Hematopoietic multipotent progenitor cell treated with erythropoietin and hydrocortisone succinate and interleukin-3 and kit ligand, for 8 days (in vitro differentiated cells): ENCODE measurements at places on chromosomes 16 and 17.

- DNase-seq: no peak
Observed at GRCh38 chr17:64527914-64528313, 21.1 kb downstream of the CEP95 start.

DNA sequence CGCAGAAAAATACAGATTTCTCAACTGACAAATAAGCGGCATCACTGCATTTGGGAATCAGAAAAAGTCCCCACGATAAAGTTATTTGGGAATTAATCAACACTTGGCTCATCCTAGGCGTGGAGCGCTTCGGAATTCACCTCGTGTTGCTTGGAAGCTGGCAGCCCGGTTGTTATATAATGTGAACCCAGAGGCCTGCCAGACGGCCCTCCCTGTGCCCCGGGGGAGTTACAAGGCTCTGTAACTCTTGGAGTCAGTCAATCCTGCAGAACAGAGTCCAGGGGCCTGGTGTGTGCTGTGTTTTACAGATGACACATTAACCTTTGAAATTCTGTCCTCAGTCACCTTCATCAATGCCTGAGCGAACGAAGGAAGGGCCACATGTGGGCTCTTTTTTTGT, 111.1 kb downstream of the PITPNC1 start:
- no peak for DNase-seq

DNA sequence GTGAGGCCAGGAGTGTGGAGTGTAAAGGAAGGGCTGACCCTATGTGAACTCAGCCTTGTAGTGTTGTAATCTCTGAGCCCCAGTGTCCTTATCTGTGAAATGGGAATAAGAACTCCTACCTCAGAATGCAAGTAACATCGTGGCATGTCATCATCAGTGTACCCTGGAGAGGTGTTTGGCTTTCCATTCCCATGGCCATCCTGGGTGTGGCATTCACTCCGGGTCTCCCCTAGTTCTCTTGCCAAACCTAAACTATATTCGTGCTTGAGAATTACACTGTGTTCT, 1.9 kb downstream of the NXPH3 start:
- peak; percentile 75 for DNase-seq

DNA sequence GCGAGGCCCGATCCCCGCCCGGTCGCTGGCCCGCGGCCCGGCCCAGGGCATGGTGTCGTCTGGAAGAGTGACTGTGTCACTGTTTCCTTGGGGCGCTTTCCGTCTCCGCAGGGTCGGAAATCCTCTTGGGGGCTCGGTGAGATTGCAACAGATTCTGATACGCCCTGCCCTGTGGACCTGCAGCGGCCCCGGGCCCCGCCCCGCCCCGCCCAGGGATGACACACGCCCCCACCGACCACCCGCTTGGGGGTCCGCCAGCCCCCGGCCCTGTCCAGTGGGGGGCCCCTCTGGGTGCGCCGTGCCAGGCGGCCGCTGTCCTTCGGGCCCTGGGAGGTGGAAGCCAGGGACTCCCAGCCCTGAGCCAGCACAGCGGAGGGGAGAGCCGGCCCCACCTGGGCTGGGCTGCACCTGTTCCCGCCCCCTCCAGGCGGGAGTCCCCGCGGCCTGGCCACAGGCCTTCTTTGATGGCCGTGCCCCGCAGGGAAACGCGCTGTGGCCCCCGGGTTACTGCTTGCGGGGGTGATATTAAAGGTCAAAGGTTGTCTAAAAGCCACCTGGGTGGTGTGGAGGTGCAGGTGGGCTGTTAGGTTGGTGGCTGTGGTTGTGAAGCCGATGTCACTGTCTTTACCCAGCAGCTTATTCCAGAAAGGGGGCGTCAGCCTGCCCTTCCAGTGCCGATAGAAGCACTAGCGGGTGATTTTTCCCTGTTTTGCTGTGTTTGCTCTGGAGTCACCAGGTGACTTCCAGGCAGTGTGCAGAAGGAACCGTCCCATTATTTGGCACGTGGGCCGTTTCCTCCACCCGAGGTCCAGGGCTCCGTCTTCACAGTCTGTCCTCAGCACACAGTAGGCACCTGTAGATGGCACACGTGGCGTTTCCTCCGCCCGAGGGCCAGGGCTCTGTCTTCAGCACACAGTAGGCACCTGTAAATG, 752 bp downstream of the TBC1D24 start:
- DNase-seq: peak; percentile 38

DNA sequence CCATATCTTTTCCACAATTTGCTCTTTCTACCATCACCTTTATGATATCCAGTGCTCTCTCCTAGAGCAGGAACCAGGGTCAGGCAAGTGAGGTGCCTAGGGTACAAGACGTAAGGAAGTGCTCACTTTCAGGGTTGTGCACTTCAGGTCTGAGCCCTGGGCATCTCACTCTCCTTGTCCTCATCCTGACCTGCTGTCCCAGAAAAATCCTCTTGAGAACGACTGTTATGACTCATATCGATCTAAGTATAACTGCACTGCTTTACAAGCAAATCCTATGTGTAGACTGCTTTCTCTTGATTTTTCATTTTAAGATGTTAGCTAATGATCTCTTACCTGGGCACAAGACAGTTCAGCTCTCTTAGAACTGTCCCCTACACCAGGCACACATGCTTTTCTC, 100.1 kb downstream of the TMEM100 start:
- DNase-seq: no peak

GRCh38 chr17:47980541-47980940, 9.6 kb downstream of the CDK5RAP3 start:
- DNase-seq: no peak

DNA sequence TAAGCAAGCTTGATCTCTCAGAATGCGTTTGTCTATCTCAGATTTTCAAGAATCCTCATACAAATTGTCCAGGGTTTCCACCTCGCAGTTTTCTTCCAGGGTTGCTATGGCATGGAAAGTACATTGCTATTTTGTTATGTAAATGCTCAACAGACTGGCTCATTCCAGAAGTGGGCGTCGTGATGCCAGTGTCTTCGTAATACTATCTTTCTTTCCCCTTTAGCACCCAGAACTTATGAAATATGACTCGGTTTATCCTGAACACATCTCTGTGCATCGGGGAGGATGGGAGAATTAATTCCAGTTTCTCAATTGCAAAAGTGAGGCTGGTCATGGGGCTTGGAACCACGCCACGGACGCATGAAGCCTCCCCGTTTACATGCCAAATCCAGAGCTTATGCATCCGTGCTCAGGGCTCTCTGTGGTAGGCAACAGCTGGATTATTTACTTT, 405.0 kb downstream of the WWOX start:
- no peak for DNase-seq
